ENCODE measurements at places on chromosomes 13 and 19.

GRCh38 chr13:100764937-100765336 lies 90.3 kb upstream of the TMTC4 start:
- DNase-seq: no peak

DNA sequence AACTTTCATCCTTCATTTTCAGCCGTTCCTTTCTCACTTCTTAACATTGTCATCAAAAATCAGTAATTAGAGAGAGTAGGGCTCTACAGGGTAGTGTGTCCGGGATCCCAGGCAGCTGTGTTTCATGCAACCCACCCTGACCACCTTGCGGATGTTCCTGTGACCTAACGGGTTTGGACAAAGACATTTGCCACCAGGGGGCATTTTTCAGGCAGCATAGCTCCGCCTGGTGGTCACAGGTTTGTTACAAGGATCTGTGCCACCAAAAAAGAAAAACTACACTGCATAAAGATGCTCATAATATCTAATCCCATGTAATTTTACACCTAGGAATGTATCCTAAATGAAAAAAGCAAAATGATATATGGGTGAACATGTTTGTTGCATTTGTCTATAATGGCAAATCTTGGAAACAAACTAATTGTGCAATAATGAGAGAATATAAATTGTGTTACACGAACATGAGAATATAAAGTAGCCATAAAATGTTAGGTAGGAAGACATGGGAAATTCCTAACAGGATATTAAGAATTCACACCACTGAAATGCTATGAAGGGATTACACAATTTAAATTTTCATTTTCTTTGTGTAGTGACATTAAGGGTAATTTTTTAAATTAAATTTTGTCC lies 123.0 kb downstream of the SLC7A1 start:
- DNase-seq: no peak

- no peak for DNase-seq
These were observed 8.5 kb downstream of the SSBP4 start for GRCh38 chr19:18427743-18428113.

DNA sequence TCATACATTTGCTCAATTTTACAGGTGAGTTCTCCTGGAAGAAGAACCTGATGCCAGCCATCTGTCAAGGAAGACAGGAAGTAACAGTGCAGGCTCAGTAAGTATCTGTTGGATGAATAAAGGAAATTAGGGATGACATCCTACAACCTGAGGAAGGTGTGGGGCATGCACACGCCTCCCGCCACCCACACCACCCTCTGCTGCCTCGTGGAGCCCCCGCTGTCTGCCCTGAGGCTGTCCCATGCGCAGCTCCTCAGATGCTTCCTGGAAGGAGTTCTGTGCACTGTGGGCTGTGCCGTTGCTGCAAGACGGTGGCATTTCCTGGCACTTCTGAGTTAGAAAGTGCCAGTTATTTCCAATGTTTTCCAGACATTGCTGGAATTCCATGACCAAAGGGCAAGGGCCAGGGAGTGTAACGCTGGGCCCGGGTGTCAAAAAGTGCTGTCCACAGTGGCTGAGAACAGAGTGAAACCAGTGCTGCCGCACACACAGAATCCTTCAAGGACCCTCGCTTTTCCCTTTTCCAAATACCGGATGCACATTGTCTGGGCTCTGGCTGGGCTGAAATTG lies 4.2 kb upstream of the TEX29 start:
- DNase-seq: peak; percentile 21

DNA sequence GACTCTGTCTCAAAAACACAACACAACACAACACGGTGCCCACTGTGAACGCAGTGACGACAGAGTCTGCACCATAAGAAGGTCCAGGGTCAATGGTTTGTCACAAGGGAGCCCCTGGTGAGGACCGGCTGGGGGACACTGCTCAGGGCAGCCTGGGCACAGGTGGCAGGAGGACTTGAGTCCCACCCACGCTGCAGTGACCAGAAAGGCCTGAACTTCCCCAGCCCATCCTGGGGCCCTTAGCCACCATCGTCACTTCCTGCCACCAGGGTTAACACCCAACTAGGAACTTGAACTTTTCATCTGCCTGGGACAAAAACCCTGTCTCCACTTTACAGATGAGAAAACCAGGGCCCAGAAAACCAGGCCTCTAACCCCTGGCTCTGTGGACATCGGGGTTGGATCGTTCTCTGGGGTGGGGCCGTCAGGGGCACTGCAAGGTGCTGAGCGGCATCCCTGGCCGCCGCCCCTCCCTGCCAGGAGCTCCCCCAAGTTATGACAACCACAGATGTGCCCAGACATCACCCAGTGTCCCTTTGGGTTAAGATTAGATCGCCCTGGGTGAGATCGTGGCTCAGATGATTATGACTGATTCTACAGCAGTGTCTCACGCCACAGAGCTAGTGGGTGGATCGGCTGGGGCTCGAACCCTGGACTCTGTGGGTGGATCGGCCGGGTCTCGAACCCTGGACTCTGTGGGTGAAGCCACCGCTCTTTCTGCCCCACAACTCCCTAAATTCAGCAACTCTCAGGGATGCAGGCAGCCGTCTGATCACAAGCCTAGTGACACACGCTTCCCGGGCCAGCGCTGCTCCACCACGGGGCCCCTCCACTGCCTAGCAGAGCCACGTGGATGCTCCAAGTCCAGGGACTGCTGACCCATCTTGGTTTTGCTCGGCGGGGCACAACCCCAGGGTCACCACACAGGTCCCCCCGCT lies 14.0 kb downstream of the MOB3A start:
- DNase-seq: no peak

GRCh38 chr19:3606174-3606689 lies 443 bp downstream of the TBXA2R start:
- DNase-seq: peak; percentile 43

GRCh38 chr19:963486-963951 lies 20.6 kb upstream of the WDR18 start:
- DNase-seq: no peak

- DNase-seq: no peak
These were observed 41.2 kb downstream of the SACS start for GRCh38 chr13:23392313-23392712.

DNA sequence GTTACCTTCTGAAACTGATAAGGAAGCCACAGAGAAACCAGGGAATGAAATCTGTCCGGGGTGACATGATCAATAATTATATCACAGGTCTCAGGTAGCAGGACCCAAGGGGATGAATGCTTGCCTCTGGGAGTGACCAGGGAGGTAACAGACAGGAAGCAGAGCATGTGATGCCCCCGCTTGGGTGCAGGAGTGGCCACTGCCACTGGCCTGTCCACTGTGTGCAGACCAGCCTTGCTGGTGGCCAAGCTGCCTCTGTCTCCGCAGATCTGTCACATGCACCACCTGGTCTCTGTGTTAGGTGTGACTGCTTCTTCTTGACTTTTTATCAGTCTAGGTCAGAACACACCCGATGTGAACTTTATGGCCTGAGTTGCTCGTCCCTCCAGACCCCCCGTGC lies 71.8 kb downstream of the PEPD start:
- DNase-seq: no peak

DNA sequence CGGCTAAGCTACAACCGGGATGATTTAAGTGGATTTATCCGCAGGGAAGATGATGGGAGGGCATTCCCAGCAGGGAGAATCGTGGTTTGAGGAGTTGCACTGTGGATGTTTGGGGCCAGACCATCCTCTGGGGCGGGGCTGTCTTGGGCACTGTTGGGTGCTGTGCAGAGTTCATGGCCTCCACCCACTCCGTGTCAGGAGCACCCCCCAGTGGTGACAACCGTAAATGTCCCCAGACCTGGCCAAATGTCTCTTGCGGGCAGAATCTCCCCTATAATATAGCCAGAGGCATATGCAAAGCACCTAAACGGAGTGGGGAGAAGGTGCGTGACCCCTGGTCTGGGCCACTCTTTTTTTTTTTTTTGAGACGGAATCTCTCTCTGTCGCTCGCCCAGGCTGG lies 40.2 kb downstream of the SMIM24 start:
- no peak for DNase-seq

GRCh38 chr19:21498651-21499050 lies 6.8 kb upstream of the ZNF429 start:
- DNase-seq: no peak

DNA sequence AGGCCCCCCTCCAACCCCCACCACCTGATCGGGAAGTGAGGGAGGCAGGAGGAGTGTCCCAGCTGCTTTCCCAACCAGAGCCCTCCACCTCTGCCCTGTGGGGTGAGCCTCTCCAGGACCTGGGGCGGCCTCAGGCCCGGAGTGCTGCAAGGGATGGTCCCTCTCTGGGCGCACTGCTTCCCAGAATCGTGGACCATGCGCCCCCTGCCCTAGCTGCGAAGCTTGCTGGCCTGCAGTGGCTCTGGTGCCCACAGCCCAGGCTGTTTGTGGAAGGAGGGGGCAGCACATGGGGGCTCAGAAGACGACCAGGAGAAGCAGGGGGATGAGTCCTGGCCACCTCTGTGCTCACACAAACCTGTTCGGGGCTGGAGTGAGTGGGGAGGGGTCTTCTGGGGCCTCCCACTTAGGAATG lies 33.6 kb downstream of the CEBPG start:
- DNase-seq: peak; percentile 35

GRCh38 chr13:20441879-20442278 lies 83.8 kb downstream of the CRYL1 start:
- DNase-seq: no peak

GRCh38 chr13:32134241-32135055 lies 102.9 kb downstream of the FRY start:
- DNase-seq: no peak

DNA sequence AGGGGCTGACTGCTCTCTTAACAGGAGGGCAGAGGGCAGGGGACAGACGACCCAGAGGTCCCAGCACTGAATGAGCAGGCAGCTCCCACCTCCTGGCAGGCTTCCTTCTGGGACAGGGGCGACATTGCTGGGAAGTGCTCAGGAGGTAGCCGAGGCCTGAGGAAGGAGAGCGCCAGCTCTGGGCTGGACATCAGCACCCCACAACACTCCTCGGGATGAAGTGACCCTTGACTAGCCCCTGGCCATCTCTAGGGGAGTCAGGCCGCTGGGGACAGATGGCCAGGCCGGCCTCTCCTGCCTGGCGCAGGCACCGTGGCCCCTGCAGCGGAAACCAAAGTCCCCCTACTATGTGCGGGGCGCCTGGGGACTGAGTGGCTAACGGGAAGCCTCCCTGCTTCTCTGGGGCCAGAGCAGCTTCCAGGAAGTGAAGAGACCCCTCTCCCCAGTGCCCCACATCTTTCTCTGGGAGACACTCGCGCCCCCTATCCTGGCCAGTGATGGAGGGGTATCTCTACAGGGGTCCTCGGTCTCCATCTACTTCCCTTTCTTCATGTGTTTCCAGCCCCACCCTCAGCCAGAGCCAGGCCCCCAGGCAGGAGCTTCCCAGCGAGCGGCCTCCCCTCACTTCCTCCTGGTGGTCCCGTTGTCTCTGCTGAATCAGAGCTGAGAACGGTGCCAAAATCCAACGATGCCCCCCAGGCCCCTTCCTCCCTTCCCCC lies 10.1 kb downstream of the PRR36 start:
- DNase-seq: no peak

DNA sequence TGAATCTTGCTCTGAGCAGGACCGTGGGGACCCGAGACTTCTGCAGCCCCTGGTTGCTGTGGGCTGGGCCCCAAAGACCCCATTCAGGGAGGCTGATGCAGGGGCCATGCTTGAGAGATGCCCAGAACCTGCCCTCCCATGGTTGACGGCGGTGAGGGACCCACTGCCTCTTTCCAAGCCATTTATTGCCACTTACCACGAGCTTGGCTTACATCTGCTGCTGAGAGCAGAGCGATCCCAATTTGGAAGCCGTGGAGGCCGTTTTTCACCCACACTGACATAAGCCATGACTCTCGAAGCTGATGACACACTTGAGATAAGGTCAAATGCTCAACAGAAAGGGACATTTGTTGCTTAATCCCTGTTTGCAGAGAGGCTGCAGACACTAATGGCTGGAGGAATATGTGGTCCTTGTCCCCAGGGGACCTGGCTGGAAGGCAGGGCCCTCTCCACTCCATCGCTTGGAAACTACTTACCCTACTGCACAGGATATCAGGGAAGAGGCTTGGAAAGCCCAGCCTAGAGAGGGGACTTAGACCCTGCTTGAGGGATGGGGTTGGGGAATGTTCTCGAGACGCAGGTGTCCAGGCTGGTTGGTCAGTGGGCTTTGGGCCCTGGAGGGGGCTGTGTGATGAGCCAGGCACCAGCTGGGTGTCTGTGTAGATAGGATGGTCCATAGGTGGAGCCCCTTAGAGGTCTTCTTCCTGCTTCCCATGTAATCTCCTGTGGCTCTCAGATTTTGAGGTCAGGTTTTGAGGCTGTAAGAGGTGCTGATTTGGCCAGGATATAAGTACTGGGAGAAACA lies 15.3 kb downstream of the ZNF536 start:
- no peak for DNase-seq

GRCh38 chr13:46831588-46832194 lies 34.7 kb upstream of the ESD start:
- DNase-seq: no peak

- no peak for DNase-seq
These were observed 12.3 kb downstream of the CEACAM19 start for GRCh38 chr19:44683434-44684210.

DNA sequence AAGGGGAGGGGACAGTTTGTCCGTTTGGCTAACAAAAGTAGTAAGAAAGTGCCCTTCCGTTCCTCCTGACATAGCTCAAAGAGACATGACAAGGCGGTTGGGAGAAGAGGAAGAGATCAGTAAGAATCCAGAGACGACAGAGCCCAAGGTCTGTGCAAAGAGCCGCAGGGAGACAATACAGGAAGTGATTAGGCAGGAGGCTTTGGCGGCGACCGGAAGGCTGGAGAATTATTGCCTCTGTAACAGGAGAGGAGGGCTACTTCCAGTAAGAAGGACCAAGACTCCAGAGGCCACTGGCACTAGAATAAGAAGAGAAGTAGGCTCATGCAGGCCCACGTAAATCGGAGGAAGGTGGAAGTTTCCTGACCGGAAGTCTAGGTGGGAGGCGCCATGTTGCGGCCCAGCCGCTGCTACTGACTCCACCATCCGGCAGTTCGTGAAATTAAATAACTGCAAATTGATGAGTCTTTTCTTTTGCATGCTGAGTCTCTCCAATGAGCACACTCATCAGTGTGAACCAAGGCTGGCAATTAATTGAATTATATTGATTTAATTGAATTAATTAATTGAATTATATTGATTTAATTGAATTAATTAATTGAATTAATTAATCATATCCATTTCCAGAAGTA lies 9.9 kb downstream of the RFX2 start:
- DNase-seq: peak; percentile 57

- DNase-seq: no peak
These were observed 56.8 kb upstream of the ZNF730 start for GRCh38 chr19:23060016-23060415.

DNA sequence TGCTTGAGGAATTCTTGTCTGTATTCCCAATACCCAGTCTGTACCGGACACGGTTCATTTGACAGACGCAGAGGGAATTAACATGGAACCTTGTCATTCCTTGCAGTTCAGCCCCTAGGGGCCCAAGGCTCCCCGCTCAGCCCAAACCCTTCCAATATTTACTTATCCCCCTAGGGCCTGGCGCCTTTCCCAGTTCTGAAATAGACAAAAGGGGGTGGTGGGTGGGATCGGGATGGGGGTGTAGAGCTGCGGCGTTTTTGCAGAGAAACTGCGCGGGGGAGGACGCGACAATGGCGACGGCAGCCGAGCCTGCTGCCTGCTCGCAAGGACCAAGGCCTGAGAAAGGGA lies 583 bp downstream of the AKAP8L start:
- DNase-seq: no peak

Data from right forelimb (tissue), 1 donor.